ENCODE measurements at places on chromosomes 16 and 17.

- DNase-seq: no peak
Measured at GRCh38 chr17:72514891-72515290, 394.1 kb downstream of the SOX9 start.

GRCh38 chr16:48323783-48324775 is 61.1 kb downstream of the SIAH1 start:
- DNase-seq: no peak

DNA sequence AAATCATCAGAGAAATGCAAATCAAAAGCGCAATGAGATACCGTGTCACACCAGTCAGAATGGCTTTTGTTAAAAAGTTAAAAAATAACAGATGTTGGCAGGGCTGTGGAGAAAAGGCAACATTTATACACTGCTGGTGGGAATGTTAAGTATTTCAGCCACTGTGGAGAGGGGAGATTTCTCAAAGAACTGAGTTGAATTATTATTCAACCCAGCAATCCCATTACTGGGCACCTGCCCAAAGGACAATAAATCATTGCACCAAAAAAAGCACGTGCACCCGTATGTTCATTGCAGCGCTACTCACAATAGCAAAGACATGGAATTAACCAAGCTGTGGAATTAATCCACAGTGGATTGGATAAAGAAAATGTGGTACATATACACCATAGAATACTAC is 204.7 kb downstream of the HS3ST4 start:
- DNase-seq: no peak

DNA sequence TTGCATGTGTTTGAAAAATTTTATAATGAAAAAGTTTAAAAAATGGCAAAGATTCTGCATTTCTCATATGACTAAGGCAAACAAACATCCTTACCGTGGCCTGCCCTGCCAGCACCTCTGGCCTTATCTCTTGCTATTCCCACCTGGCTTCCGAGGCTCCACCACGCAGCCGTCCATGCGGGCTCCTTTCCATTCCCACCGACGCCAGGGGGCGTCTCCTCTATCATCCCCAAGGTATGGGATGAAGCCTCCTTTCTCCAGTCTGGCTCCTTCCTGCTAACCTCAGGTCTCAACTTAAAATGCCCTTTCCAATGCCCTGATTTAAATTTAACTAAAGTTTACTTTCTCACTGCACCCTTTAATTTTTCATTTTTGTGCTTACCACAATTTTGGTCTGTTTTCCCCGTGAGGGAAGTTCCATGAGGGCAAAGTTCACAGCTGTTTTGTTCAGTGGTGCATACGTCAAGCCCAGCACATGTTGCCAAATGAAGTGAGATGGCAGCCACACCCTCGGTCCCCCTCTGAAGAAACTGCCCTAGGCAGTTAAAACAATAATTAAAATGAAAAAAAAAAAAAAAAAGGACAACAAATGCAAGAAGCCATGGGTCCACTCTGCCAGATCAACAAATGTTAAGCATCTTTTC is 13.3 kb upstream of the SDK2 start:
- DNase-seq: no peak

DNA sequence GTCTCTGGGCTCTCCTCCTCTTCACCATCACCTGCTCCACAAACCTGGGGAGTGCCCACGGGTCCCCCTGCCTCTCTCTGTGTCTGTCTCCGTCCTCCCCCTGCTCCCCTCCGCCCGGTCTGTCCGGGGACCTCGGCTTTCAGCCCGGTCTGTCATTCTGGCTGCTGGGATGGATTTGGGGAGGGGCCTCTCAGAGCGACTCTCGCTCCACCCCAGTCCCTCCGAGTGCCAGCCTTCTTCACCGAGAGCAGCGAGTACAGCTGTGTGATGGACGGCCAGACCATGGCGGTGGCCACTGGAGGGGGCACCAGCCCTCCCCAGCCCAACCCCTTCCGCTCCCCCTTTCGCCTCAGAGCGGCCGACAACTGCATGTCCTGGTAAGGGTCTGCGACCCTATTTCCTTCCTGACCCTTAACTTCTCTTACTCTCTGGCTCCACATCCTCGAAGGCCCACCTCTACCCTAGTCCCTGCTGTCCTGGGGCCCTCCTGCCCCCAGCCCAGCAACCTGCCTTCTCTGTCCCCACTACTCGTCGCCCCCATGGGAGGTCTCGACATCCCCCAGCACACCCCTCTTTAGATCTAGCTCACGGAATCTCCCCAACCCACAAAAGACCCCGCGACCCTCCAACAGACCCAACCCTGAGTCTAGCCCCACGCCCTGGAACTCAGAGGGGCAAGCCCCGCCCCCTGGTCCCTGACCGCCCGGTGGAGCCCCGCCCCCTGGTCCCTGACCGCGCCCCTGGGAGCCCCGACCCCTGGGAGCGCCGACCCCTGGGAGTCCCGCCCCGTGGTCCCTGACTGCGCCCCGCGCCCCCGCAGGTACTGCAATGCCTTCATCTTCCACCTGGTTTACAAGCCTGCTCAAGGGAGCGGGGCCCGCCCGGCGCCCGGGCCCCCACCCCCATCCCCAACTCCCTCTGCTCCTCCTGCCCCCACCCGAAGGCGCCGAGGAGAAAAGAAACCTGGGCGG is 5.6 kb upstream of the CXCL16 start:
- no peak for DNase-seq

- no peak for DNase-seq
Measured at GRCh38 chr16:23504076-23504452, 6.2 kb downstream of the GGA2 start.

DNA sequence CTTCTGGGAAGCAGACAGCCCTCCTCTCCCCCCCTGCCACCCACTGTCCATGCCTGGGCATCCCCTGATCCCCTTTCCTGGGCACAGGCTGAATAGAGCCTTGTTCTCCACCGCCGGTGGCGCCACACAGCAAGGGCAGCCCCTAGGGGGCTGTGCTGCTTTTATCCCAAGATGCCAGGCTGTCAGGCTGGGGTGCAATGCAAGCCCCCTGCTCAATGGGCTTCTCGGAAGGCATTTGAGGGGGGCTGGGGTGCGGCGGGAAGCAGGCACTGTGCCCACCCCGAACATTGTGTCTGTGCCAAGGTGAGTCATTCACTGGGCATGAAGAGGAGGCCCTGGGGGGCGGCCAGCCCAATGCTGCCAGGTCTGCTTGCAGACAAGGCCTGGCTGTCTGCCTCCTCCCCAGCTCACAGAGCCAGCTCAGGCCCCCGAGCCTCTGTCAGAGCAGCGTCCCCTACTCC is 1.5 kb upstream of the GFAP start:
- peak; percentile 78 for DNase-seq

Data from amygdala (tissue), 56 donors.